ENCODE measurements at places on chromosomes 2 and 18. TPM values are rescaled to one million over a fixed set of nuclear protein-coding genes. Genes with fewer than 3 reads are reported as not detected.
A peak's percentile ranks its signal among the peaks of the same experiment; 100 is the strongest.

- peak; percentile 61 for DNase-seq
These were observed 16.4 kb downstream of the DYNAP start for GRCh38 chr18:54607213-54608027.

DNA sequence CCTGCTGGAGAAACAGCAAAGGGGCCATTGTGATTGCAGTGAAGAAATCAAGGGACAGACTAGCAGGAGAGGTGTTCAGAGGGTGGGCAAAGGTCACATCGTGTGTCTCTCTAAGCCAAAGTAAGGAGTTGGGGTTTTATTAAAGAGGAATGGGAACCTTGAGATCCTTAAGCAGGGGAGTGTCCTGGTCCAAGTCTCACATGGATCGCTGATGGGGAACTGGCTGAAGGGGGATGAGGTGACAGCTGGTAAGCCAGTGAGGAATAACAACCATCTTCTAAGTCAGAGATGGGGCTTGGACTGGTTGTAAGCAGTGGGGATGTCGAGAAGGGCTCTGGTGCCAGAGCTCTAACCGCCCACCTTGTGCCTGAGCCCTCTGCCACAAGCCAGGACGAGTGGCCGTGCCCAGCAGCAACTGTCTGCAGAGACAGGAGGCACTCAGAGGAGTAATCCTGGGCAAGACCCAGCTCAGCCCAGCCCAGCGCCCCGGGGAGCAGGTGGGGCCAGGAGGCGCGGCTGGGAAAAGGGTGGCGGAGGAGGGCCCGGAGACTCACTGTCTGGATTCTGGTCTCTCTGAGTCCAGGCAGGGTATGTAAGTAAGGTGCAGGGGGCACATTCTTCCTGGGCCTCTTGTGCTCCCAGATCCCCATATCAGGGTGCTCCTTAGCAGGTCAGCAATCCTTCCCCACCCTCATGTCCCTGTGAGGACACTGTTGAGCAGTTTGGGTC, 13.7 kb downstream of the WNT10A start:
- DNase-seq = no peak

- DNase-seq = no peak
These were observed 7.8 kb downstream of the INO80C start for GRCh38 chr18:35489913-35490490.

The VWA3B gene
- 0.51 TPM for polyA plus RNA-seq

All from renal pelvis (tissue), 12 donors.